Stimulated activated CD4-positive, alpha-beta T cell treated with anti-CD3 and anti-CD28 coated beads, Interleukin-2, amount 100 ng/mL, for 48 hours (primary cell): ENCODE measurements at places on chromosomes 2 and 18.

DNA sequence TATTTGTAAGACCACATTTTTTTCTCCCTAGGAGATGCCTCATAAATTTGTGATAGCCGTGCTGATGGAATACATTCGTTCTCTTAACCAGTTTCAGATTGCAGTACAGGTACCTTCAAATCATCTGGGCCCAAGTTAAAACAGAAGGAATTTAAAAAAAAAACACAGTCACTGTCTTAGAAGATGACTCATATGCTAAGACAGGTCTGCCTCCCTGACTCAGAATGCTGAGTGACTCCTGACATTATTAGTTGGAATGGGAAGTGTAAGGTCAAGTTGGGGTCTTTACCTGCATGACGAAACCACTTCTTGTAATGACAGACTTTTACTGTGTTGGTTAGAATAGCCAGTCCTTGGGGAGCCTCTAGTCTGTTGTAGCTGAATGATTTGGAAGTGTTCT, 26.3 kb downstream of the RMC1 start:
- no peak for DNase-seq

DNA sequence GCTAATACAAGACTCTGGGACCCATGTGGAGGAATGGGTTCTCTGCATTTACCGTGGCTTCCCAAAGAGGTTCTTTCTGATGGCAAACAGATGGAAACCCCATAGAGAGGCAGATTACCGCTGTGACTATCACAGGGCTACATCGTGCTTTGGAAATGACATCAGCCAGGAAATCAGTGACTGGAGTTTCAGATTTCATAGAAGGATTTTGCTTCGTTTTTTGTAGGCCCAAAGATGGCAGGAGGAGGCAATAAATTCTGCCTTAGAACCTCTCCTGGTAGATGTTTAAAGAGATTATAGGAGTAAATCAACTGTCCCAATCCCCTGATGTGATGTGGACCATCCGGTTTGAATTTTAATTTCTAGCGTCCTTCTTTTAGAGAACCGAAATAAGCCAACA, 214.1 kb downstream of the AGPS start:
- DNase-seq = no peak

DNA sequence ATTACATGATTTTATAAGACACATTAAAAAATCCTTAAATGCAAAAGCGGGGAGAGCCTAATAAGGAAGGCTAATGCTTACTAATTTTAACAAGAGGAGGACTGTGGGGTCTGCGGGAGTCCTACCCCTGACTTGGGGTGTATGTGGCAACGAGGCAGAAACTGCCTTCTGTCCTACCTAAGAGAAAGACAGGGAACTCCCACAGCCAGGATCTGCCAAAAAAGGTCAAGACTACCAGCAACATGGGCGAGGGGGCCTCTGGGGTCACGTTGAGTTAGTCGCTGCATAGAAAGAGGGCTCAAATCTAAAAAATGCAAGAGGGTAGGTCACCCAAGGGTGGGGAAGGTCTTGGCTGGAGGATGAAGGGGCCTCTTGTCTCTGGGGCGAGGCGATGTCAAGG, 529 bp upstream of the AMER3 start:
- DNase-seq = no peak

GRCh38 chr2:136297312-136297711, 179.4 kb upstream of the CXCR4 start:
- DNase-seq = no peak

DNA sequence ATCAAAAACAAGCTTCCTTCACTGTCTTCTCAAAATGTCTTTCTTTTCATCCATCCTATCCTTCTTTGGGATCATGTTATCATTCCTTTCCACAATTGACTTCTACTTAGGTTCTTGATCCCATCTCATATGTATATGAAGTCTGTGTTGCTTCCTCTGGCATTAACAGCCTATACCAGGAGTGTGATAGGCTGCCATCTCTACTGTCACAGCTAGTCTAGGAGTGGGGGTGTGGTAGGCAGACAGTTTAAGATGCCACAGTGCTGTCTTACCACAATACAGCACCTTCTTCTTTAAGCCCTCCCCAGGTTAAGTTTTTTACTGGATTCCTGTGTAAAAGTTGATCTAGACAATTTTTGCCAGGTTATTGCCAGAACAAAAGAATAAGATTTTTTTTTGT, 3.7 kb upstream of the HTR2B start:
- DNase-seq = no peak

DNA sequence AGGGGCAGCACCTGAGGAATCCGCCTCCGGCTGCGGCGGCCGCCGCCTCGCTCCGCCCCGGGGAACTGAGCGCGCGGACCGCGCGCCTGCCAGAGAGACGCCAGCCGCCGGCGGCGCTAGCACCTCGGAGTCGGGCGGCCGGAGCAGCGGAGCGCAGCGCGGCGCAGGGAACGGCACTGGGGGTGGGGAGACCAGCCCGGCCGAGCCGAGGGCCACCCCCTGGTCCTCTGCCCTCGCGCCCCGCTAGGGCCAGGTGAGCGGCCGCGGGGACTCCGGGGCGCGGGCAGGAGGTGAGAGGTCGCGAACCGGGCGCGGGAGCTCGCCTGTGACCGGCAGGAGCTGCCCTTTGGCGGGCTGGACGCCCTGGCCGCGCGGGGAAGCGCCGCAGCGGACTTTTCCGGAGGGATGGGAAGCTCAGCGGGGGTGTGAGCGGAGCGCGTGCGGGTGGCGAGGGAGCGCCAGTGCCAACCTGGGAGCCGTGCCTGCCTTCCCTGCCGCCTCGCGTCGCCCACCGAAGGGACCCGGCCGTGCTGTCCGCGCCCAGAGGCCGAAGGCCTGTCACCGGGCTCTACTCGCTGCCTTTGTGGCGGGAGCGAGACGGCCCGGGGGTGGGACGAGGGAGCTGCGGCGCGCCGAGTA, at the start of gene GREB1L:
Gene GREB1L (plus strand): TSS at position 92 of the 639 bp plus-strand sequence. CDS start 141,287 bp downstream, outside the sequence.
- peak; percentile 19 for DNase-seq

DNA sequence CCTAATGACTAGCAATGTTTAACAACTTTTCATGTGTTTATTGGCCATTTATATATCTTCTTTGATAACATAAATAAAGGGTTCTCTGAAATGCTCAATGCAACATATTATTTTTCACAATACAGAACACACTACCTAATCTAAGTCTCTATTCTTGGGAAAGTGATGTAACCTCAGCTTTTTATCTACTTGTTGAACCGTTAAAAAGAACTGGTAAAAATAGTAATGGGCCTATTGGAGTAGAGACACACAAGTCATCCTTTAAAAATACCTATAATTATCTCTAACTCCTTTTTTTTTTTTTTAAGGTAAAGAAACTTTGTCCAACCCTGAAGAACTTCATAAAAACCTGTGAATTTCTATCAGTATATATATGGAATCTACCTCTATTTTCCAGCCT, 1067.7 kb upstream of the CELF4 start:
- DNase-seq = no peak

- no peak for DNase-seq
These were observed 4.4 kb upstream of the METTL21A start for GRCh38 chr2:207629553-207629952.

DNA sequence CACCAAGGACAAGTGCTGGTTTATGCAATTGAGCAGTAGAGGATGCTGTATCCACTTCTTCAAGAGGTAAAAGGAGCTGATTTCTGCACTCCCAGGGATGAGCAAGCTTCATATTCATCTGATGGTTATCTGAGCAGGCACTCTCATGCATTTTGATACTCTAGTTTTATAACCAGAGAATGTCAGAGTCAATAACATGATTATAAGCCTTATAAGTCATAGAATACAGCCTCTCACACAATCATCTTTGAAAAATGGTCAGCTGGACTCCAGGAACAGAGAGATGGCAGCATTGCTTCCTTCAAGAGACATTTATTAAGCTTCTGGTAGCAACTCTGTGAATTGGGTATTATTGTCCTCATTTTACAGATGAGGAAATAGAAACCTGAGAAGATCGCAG, 167.1 kb downstream of the SLC8A1 start:
- no peak for DNase-seq

- no peak for DNase-seq
These were observed 47.0 kb downstream of the IWS1 start for GRCh38 chr2:127479219-127479825.

DNA sequence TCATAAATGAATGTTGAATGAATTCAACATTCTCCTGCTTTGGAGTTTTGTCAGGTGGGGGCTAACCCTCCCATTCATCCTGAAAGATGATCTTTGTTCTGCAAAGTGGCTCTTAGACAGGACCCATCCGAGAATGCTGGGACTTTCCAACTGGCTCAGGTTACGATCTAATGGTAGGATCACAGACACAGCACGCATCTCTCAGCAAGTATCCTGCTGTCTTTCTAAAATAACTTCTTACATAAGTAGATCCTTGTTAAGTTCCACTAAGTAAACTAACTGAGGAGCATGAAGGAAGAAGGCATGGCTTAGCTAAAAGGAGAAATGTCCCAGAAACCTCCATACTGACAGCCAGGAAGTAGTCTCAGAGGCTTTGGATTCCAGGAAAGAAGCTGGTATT, 23.7 kb downstream of the CYP27A1 start:
- no peak for DNase-seq

GRCh38 chr2:212864186-212864585, 287.2 kb downstream of the IKZF2 start:
- no peak for DNase-seq

DNA sequence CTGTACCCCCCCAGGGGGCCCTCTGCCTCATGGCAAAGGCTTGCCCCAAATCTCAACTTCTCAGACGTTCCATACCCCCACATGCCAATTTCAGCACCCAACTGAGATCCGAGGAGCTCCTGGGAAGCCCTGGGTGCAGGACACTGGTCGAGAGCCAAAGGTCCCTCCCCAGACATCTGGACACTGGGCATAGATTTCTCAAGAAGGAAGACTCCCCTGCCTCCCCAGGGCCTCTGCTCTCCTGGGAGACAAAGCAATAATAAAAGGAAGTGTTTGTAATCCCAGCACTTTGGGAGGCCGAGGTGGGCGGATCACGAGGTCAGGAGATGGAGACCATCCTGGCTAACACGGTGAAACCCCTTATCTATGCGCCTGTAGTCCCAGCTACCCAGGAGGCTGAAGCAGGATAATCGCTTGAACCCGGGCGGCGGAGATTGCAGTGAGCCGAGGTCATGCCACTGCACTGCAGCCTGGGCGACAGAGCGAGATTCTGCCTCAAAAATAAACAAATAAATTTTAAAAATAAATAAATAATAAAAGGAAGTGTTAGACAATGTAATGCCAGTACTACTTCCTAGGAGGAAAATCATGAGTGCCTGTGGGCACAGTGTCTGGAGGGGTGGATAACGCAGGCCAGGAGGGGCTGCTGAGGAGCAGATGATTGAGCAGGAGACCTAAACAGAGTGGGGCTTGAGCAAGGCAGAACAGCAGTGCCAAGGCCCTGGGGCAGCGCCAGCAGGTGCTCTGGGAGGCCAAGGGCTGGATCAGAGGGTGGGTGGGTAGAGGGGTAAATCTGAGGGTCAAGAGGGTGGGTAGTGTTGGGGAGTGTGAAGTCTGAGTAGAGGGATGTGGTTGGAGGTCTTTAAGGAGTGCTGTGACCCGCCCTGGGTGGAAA, 4.0 kb downstream of the ALPP start:
- DNase-seq = no peak

- DNase-seq = no peak
These were observed 484.0 kb downstream of the SATB2 start for GRCh38 chr2:198973785-198974184.

GRCh38 chr2:215299337-215299859, 12.5 kb upstream of the ATIC start:
- DNase-seq = no peak

- DNase-seq = no peak
These were observed 1.8 kb downstream of the ATP9B start for GRCh38 chr18:79071037-79071436.

- no peak for DNase-seq
These were observed 86.3 kb downstream of the MAIP1 start for GRCh38 chr2:200041639-200042038.

- no peak for DNase-seq
These were observed 45.3 kb downstream of the KIF3C start for GRCh38 chr2:25936889-25937545.

GRCh38 chr2:31196622-31197021, 20.7 kb downstream of the CAPN14 start:
- DNase-seq = no peak

GRCh38 chr2:207229161-207229560, 63.4 kb upstream of the KLF7 start:
- DNase-seq = no peak

- no peak for DNase-seq
These were observed 385.9 kb downstream of the TXNL1 start for GRCh38 chr18:56252456-56252855.

GRCh38 chr2:159381574-159381973, 95.1 kb upstream of the WDSUB1 start:
- no peak for DNase-seq

GRCh38 chr2:239818086-239818485, 207.1 kb downstream of the NDUFA10 start:
- no peak for DNase-seq

GRCh38 chr2:48026865-48027264, 120.6 kb upstream of the FBXO11 start:
- DNase-seq = no peak

DNA sequence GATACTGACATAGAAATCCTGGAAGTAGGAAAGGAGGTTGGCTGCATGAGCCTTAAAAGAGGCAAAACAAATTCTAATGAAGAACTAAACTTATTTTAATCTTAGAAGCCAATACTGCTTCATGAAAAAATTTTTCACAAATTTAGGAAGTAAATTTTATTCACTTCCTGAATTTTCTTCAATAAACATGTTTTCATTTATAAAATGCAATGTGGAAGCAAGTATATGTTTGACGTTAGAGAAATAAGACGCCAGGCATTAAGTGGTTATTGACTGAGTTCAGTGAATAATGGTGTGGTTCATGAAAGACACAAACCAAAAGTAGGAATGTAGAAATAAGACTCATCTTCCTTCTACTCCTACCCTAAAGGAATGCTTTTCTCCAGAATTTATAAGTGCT, 136.4 kb downstream of the USP34 start:
- no peak for DNase-seq

DNA sequence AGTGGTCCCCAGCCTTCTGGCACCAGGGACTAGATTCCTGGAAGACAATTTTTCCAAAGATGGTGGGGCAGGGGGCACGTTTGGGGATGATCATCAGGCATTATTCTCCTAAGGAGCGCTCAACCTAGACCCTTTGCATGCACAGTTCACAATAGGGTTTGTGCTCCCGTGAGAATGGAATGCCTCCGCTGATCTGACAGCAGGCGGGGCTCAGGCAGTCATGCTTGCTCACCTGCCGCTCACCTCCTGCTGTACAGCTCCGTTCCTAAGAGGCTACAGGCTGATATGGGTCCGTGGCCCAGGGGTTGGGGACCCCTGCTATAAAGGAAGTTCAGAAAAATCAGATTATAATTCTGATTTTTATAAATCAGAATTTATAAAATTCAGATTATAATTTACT, 22.3 kb upstream of the TYMS start:
- DNase-seq = no peak

DNA sequence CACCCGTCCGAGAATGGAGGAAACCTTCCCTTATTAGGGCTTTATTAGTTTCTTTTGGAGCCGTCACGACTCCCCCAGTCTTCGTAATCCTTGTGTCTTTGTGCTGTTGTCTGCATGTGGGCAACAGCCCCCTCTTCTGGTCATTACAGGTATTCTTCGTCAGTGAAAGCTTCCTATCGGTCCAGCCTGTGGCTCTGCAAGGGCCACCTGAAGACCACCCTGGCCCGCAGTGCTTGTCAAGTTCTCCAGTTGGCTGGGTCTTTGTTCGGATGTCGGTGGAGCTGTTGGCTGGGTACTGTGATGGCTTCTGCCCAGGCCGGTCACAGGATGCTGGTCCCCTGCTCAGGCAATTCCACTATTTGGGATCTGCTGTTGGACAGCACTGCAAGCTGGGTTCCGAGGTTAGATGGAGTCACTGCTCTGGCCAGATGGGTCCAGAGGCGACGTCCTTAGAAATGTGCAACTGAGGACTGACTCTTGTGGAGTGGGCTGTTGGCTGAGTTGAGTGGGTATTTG, 19.2 kb downstream of the E2F6 start:
- DNase-seq = peak; percentile 36
